PC-3 (cell line): ENCODE measurements at places on chromosomes 7 and 10. TPM values are rescaled to one million over a fixed set of nuclear protein-coding genes. Genes with fewer than 3 reads are reported as not detected.

GRCh38 chr7:13411636-13412035 is 577.8 kb downstream of the ETV1 start:
- DNase-seq = no peak

- no peak for DNase-seq
Measured at GRCh38 chr10:7560519-7560918, 106.2 kb downstream of the ITIH5 start.

DNA sequence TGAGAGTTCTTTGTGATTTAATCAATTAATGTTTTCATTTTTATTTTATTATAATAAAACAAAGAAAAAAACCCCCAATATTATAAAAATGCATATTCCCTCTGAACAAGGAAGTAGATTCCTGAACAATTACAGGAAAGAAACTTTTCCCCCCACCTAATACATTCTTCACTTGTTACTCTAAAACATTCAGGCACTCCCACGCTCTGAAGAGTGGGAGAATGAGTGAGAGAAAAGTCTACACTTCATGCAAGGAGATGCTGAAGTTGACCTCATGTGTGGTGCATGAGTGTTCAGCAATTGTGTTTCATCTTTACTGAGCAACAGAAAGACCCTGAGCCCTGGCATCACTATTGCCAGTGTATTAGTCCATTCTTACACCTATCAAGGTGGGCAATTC is 244.2 kb upstream of the IGFBP3 start:
- DNase-seq = peak; percentile 54

DNA sequence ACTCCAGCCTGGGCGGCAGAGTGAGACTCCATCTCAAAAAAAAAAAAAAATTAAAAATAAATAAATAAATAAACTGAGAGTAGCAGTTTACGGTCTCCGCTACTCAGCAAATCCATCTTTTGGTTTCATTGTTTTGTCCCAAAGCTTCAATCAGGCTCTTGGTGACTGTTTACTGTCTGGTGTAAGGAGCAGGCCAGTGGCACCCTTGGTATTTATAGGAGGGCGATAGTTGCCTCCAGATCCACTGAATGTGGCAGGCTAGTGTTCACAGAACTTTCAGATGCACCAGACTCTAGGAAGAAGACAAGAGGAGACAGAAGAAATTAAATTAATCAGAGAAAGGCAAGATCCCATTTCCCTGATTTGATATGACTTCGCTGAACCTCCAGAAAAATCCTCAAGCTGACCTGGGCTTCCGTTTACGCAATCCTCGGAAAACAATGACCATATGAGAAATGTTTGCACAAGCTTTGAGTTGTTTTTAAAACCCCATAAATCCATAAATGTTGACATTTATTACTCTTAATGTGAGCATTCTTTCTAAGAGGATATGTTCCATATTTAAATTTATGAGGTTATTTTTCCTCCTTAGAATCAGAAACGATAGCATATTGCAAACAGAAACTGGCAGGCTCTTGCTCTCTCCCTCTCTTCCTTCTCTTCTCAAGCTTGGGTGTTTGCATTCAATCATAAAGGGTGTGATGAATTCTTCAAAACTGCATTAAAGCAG is 7.1 kb upstream of the MUC3A start:
- DNase-seq = peak; percentile 93

Gene C7orf57
- total RNA-seq = 0.15 TPM in 1 of 2 replicates, not detected in the other

Gene GRB10
- total RNA-seq = 61.3 and 89.8 TPM in 2 replicates

Gene DEPP1
- total RNA-seq = 8.0 and 9.0 TPM in 2 replicates

Gene PI4K2A
- total RNA-seq = 18.7 and 19.4 TPM in 2 replicates
